ENCODE measurements at places on chromosomes 1 and 21. TPM values are rescaled to one million over a fixed set of nuclear protein-coding genes. Genes with fewer than 3 reads are reported as not detected.

DNA sequence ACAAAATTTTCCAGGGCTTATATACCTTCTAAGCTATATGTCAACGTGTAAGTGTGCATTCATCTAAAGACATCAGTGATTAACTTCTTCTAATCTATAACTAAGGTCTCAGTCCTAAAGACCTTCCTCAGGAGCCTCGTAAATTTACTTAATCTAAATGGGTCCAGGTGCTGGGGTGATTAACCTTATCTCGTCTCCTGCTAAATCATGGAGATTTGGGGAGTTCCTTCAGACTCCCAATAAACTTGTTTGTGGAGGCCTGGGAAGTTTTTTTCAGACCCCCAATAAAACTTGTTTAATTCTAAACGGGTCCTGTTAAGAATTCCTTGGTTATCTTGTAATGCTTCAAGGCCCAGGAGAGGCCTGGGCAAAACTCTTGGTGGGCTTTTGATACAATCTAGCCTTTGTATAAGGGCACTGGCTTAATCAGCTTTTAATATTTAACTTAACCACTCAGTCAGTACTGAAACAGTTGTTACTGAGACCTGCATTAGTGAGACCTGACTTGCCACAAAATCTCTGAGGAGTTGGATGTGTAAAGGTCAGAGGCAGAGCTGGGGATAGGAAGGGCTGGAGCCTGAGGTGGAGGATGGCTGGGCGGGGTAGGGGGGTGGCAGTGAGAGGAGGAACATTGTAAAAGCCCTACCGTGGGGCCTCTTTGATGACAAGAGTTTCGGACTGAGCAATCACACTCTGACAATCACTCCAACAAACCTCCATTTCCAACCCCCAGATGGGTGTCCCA lies 6.2 kb upstream of the HMGCS2 start:
- no peak for DNase-seq

The WNT9A gene
- 0.72 TPM for total RNA-seq

DNA sequence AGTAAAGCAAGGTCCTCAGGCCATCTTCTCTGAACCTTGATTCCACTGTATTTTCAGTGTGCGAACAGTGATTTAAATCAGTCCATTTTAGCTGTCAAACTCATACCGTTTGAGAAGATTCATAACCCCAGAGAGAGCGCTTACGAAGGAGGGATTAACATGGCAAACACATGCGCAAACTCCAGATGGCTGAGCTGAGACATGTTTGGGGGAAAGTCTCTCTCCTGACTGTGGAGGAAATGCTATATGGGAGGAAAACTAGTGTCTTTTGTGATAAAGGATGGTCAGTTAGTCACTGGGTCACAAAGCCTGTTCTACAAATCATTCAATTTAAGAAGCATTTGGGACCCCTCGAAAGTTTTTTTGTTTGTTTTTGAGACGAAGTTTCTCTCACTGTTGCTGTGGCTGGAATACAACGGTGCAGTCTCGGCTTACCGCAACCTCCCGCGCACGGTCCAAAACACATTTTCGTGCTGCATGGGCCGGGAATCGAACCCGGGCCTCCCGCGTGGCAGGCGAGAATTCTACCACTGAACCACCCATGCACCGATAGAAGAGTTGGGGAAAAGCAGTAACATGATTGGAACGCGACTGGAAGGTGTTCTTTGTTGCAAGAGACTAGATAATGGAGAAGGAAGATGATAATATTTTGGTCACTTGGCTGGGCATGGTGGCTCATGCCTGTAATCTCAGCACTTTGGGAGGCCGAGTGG lies 58.4 kb upstream of the CXADR start:
- DNase-seq = peak; percentile 12

The ERG gene
- total RNA-seq = 0.54 TPM

Measured in T-cell (primary cell).